ENCODE measurements at places on chromosomes 13 and 19.

GRCh38 chr13:33016414-33017322 lies at the start of gene KL:
Gene KL (plus strand): TSS chr13:33016423. CDS start chr13:33016441, 18 bp downstream.
- no peak for DNase-seq

DNA sequence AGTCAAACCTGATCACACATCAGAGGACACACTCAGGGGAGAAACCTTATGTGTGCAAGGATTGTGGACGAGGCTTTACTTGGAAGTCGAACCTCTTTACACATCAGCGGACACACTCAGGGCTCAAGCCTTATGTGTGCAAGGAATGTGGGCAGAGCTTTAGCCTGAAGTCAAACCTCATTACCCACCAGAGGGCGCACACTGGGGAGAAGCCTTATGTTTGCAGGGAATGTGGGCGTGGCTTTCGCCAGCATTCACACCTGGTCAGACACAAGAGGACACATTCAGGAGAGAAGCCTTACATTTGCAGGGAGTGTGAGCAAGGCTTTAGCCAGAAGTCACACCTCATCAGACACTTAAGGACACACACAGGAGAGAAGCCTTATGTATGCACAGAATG lies 8.2 kb upstream of the ZNF527 start:
- DNase-seq: peak; percentile 4

DNA sequence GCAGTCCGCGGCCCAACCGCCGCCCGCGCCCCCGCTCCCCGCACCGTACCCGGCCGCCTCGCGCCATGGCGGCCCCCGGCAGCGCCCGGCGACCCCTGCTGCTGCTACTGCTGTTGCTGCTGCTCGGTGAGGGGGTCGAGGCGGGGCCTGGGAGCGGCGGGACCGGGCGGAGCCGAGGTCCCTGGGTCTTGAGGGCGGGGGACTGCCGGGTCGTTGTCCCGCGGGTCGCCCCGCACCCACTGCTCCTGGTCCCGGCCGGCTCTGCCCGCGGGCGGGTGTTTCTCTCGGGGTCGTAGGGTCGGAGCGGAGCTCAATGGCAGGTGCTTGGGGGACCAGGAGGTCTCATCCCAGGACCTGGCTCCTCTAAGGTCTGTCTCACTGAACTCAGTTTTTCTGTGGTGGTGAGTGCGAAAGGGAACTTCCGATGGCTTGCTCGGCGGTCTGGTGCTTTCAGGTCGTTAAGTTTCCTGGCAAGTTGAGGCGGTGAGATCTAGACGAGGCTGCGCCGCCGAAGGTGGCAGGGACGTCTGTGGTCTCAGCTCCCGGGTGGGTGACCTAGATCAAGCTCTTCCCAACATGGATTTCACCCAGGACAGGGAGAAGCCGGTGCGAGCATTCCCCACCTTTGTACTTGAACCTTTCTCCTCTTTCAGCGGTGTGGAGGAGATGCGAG lies 467 bp downstream of the LAMP1 start:
- no peak for DNase-seq

- no peak for DNase-seq
Observed at GRCh38 chr19:50509366-50509765, 1.6 kb downstream of the JOSD2 start.

DNA sequence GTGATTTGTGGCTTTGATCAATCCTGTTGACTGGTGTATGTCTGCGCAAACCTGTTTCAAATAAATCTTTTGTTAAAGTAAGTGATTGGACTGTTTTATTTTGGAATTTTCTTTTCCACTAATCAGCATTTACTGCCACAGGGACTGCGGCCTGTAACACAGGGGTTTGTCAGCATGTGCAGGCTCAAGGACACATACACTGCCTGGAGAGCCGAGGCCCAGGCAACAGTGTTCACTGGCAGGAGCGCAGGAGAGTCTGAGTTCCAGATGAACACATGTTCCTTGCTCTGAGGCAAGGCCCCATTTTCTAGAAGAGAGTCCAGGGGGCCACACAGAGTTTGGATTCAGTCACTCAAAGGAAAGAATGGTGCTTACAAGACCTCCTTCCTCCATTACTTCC lies 26.0 kb downstream of the SHISA2 start:
- no peak for DNase-seq

DNA sequence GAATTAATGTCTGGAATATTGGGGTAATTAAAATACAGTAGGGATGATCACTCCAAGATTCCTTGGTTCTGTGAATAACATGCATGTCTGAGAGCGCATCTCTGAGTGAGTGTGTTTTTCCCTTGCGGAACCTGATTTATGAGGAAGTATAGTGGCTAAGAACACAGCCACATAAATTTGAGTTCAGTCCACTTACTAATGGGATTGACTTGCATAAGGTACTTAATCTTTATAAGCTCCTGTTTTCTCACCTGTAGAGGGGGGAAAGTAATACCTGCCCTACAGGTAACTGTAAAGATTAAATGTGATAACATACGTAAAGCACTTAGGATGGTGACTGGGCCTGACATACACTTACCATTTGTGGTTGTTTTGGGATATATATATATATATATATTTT lies 60.8 kb downstream of the KLF5 start:
- no peak for DNase-seq

DNA sequence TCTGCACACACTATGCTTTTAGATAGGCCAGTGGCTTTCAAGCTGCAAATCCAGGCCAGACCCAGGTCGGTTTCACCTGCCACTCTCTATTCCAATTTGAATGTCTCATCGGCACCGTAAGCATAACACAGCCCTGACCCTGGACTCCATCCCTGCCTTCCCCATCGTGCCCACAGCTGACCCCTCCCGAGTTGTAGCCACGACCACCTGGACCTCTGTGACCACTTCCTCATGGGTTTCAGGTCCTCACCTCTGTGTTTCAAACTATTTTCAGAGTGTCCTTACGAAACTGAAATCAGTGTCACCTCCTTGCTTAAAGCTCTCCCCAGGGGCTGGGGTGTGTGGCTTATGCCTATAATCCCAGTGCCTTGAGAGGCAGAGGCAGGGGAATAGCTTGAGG lies 9.0 kb upstream of the HSH2D start:
- DNase-seq: no peak

DNA sequence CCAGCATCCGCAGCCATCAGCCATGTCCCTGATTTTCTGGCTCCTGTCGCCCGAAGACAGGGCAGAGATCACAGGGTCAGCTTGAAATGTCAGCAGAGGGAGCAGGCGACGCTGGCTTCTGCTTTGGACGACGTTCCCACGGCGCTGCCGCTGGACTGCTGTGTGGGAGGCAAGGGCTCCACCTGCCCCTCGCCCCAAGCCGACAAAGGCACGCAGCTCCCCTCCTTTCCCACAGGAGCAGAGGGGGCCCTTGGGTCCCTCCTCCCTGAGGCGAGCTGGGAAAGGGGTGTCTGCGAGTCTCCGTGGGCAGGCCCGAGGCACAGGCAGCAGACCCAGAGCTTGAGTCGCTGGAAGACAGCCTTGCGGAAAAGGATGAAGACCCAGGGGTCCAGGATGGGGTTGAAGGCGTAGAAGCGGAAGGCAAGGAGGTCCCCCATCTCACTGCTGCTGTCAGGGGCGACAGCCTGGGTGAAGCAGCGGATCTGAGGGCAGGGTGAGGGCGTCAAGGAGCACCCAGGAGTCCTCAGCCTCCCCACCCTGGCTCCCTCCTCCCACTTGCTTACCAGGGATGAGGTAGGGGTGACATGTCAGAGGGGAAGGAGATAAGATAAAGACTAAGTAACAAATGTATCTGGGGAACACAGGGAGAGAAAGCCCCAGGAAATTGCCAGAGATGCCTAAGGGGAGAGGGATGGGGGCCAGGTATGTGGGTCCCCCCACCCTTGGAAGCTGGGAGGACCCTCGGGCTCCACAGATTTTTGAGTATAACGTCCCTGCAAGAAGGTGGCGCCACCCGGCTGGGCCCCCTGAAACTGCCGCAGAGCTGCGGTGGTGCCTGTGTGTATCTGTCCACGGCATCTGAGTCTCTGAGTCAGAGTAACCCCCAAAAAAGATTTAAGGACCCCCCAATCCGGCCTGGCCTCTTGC lies 3.4 kb downstream of the PTGIR start:
- no peak for DNase-seq

- no peak for DNase-seq
Observed at GRCh38 chr19:13579388-13580060, 73.2 kb upstream of the CACNA1A start.

GRCh38 chr19:48120505-48120904 lies 9.9 kb upstream of the PLA2G4C start:
- no peak for DNase-seq

DNA sequence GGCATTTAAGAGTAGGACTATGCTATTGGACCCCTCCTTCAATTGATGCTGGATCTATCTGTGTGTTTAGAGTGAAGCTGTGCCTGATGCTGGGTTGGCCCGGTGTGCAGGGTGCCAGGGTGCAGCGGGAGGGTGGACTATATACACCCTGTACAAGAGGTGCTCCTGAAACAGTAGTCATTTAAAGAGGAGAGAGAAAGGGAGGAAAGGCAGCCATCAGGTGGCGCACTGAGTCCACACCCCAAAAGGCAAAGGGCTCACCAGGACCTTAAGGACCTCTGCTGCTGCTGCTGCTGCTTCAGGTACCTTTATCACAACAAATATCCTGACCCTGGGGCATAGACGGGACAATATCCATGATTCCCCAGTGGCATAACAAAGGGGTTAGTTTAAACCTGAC lies 39.4 kb downstream of the ZNF136 start:
- no peak for DNase-seq

DNA sequence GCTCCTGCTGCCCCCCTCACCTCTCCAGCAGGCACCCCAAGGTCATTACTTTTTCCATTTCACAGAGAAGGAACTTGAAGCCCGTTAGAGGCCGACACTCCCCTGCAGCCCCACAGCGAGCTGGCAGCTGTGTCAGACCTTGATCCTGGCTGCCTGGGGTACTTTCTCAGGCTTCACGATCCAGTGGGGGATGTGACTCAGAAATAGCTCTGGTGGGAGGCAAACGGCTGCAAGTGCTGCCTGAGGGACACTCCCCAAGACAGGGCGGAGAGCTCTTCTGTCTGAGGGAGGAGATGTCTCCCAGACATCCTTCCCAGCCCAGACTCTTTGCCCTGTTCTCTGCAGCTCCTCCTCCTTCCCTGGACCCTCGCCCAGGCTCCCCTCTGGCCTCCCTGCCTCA lies 4.8 kb downstream of the TSKS start:
- DNase-seq: peak; percentile 24

GRCh38 chr19:2503521-2504109 lies 27.7 kb downstream of the GADD45B start:
- peak; percentile 47 for DNase-seq

DNA sequence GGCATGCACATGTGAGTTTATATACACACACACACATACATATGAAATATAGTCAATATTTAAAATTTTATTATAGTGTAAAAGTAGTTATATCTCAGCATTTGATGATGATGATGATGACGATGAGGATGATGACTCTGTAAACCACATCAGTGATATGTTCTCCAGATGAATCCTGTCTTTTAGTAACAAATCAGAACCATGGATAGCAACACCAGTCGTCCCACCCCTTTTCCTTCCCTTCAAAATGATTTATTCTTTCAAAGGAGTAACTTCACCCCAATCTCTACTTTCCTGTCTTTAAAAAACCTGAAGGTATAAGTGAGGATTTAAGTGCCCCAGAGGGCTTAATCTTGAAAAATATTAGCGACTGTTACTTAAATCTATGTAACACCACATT lies 74.1 kb downstream of the DCLK1 start:
- peak; percentile 15 for DNase-seq

Measured in renal cortical epithelial cell (primary cell).